ENCODE measurements at places on chromosomes 13 and 19.
A peak's percentile ranks its signal among the peaks of the same experiment; 100 is the strongest.

DNA sequence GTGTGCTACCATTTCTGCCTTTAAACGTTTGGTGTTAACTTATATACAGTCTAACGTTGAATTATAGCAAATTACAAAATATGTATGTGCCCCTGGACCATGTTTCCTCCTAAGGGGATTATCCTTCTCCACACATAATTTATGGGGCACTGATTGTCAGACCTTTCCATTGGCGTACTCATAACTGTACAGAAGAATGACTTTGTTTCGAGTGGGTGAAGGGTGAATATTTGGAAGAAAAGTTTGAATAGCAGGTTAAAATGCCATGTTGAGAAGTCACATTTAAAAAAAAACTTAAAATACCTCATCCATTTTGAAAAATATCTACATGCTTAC, 58.8 kb downstream of the SLC10A2 start:
- no peak for DNase-seq

GRCh38 chr13:39699274-39699673, 43.8 kb downstream of the COG6 start:
- no peak for DNase-seq

DNA sequence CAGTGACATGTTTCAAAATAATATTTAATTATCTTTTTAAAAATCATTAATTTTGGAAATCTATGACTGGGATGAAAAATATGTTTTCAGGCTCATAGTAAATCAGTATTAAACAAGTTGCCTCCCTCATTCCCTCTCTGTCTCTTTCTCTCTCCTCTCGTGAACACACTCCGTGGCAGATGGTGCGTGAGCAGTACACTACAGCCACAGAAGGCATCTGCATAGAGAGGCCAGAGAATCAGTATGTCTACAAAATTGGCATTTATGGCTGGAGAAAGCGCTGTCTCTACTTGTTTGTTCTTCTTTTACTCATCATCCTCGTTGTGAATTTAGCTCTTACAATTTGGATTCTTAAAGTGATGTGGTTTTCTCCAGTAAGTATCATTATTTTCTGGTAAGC, 22.7 kb downstream of the SGCG start:
- DNase-seq = no peak

DNA sequence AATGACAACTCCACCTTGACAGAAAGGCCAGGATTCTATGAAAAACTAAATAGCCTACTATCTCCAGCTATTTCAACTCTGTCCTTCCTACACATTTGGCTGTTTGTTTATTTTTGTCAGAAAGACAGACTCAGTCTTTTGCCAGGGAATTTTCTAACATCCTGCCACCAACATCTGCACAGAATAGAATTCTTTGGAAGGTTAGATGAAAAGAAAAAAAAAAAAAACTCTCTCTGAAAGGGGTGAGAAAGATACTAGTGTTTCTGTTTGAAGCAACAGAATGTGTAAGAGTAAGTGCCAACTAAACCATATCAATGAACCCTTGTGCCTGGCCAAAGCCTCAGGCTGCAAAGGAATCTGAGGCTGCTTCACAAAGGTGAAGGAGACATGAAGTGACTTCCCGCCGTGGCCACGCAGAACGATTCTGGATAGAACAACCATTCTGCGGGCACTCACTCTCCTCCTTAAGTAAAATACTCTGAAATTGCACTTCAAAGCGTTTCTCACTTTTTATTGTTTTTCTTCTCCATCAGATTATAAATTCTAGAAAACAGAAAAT, 498.2 kb downstream of the IRS2 start:
- no peak for DNase-seq

DNA sequence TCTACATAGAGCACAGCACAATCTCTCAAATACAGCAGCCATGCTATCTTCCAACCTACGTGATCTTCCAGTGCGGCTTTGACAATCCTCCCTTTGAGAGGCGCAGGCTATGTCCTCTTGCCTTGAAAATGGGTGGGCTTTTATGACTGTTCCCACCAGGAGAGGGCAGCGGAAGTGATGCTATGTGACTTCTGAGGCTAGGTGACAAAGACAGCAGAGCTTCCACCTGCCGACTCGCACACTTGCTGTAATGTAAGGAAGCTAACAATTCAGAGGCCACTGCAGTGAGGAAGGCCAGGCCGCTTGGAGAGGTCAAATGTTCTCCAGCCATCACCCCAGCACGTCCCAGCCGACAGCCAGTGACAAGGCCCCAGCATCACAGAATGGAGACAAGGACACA, 65.8 kb downstream of the MRPL57 start:
- no peak for DNase-seq

GRCh38 chr19:12670159-12670928, 3.7 kb downstream of the WDR83 start:
- DNase-seq = no peak

DNA sequence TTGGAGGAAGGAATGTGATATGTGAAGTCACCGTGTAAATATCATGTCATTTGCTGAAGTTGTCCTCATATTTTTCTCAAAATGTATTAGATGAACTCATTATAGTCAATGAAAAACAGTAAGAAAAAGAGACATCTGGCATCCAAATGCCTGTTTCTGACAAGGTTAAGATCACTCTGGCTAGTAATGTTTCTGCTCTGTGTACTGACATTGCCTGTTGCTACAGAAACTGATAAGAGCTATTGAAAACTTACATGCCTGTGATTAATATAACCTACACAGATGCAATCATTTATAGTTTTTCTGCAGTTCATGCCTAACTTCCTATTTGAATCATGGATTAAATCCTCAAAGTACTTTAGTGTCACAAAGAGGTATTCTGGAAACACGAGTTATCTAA, 249.8 kb downstream of the NBEA start:
- no peak for DNase-seq

DNA sequence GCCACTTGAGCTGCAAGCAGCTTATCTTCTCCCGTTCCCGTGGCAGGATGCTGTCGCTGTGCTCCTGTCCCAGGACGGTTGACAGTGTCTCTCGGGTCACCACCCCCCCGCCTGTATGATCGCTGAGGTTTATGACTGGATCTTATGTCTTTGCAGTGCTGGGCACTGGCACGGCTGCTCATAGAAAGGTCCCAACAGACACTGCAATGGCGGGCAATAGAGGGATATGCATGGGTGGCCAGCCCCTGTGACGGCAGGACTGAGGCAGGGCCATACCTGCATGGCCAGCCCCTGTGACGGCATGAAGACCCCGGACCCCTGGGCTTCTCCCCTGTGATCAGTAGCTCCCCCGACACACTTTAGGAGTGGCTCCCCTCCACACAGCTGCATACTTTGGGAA, 307.2 kb downstream of the TEX29 start:
- no peak for DNase-seq

DNA sequence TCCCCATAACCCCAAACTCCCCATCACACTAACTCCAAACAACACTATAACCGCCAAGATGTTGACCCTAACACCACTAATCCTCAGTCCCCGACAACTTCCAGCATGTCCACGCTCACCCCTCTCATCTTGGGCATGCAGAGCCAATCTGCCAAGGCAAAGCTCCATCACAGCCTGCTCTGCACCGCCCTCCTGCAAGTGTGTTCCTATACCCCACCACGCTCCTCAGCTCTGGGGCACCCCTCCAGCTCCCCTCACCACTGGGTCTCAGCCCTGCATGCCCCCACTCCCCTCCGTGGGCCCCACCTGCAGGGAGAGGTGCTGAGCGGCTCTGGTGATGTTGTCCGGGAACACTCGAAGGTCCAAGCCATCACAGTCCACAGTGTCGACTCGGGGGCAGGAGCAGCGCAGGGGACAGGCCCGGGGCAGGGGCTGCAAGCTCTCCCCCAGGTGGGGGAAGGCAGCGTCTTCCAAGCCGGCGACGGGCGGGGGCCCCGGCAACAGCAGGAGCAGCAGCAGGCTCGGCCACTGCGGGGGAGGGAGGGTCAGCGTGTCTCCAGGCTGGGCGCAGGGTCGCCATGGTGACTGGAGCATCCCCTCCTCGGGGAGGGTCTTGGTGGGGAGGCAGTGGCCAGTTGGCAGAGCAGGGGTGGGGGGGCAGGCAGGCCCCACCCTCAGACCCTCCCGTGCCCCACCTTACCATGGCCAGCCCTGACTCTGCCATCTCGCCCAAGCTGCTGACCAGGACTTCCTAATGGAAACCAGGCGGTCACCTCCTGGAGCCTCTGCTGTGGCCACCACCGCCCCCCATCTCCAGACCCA, 527 bp downstream of the PODNL1 start:
- DNase-seq = no peak

GRCh38 chr19:8194528-8195267, 14.5 kb upstream of the CERS4 start:
- DNase-seq = no peak

- no peak for DNase-seq
Observed at GRCh38 chr13:51524829-51525566, 59.3 kb upstream of the WDFY2 start.

- no peak for DNase-seq
Observed at GRCh38 chr19:35375505-35376307, 4.8 kb downstream of the GPR42 start.

DNA sequence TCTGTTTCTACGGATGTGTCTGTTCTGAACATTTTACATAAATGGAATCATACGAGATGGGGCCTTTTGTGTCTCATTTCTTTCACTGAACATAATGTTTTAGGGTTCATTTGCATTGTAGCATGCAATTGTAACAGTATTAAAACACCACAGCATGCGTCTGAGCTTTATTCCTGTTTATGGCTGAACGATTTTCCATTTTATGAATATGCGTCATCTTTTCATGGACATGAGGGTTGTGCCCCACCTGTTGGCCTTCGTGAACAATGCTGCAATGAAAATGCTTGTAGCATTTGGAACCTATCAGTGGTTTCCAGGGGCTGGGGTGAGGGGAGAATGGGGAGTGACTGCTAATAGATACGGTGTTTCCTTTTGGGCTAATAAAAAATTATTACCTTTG, 5.1 kb downstream of the OR10H1 start:
- no peak for DNase-seq

GRCh38 chr19:11204943-11205349, 7.6 kb upstream of the KANK2 start:
- DNase-seq = no peak

GRCh38 chr13:72653506-72653905, 73.9 kb downstream of the MZT1 start:
- no peak for DNase-seq

DNA sequence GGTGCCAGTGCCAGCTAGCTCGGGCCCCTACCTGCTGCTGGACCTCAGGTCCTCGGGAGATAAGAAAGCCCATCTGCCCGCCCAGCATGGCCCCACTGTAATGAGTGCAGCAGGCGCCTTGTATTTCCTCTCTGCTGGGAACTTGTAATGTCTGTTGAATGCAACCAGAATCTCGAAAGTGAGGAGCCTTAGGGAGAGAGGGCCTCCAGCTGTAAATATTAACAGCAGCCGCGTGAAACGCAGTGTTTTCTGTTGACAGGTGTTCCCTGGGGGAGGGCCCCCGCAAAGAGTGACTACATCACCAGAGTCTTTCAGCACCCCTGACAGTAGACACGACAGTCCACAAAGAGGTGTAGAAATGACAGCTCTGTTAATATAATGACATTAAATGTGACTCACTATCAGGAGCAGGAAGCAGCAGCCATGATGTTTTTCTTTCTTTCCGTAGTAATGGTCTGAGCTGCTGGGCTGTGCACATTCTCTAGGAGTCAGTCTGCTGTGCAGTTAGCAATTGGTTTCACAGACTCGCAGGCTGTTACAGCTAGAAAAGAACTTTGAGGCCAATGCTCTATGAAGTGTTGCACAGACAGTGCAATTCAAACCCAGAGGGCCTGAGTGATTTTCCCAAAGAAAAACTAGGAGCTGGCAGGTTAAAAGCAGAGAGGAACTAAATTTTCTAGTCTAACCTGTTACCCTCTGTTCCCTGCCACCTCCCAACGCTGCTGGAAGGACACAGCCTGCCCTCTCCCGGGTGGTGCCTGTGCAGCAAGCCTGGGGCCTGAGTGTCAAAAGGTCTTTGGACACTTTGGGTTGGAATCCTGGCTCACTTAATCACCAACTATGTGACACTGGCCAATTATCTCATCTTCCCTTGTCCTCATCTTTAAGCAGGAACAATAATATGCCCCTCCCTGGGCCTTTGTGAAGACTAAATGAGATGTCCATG, 58.6 kb upstream of the WASF3 start:
- no peak for DNase-seq

GRCh38 chr13:99941086-99941485, 30.5 kb downstream of the ZIC5 start:
- DNase-seq = no peak

DNA sequence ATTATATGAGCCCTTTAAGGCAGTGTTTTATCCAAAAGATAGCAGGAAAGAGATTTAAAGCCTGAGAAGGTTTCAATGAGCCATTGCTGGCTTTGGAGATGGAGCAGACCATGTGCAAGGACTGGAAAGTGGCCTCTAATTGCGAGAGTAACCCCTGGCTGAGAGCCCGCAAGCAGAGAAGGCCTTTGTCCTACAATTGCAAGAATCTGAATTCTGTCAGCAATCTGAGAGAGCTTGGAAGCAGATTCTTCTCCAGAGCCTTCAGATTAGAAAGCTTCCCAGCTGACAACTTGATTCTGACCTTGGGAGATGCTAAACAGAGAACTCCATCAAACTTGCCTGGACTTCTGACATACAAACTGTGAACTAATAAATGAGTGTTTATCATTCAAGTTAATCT, 528.7 kb upstream of the KLF12 start:
- no peak for DNase-seq

DNA sequence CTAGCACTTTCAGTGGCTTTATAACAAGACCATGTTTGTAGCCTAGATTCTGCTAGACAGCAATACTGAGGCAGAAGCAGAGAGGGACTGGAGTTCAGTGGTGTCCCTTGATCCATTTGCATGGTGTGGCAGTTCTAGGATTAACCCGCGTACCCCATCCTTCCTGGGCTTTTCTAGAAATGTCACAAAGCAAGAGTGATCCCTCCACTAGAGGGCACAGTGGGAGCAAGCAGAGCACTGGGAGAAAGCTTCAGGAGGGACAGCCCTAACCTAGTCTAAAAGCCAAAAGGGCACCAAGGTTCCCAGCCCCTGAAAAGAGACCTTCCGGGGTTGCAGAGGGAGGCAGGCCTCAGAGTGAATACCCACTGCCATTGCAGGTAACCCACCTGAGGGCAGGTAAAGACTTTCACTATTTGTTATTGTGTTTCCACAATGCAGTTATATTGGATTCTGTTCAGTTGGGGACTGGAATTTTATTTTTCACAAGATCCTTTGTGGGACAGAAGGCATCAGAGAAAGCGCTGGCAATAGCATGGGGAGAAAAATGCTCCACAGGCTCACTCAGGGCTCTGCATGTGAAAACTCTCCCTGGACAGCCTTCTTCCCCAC, 170.6 kb downstream of the FLT1 start:
- DNase-seq = peak; percentile 32

GRCh38 chr13:53775807-53776206, 747.2 kb downstream of the OLFM4 start:
- DNase-seq = no peak

GRCh38 chr13:113096745-113097305, 8.8 kb upstream of the F7 start:
- no peak for DNase-seq

GRCh38 chr13:41029629-41030028, 10.5 kb upstream of the ELF1 start:
- no peak for DNase-seq
